Cardiac fibroblast (primary cell): ENCODE measurements at places on chromosomes 1 and 21.
A peak's percentile ranks its signal among the peaks of the same experiment; 100 is the strongest.

DNA sequence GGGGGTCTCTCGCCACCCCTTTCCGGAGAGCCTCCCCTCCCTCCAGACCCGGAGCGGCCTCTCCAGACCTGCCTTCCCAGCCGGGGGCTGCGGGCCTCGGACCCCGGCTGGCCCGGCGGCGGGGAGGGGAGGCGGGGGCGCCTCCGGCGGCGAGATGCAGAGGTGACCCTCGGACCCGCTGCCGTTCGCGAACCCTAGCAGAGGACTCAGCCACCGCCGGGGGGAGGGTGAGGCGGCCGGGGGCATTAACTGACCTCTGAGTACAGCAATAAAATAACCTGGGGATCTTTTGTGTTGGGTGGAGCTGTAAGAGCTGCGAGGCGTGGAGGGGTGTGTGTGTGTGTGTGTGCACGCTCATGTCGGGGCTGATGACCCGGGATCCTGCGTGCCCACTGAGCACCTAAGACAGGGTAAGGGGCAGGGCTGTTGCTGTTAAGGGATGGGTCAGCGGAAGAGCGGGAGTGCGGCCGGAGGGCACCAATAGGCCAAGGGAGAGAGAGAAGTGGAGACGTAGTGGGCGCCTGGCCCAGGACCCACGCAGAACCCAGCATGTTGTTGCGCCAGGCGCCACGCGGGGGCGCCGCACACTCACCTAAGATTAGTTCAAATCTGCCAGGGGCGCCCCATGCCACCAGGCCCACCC, 6.3 kb downstream of the HAPLN2 start:
- DNase-seq, result peak; percentile 48

GRCh38 chr1:223771814-223772770, 59.8 kb downstream of the CAPN2 start:
- peak; percentile 90 for DNase-seq

DNA sequence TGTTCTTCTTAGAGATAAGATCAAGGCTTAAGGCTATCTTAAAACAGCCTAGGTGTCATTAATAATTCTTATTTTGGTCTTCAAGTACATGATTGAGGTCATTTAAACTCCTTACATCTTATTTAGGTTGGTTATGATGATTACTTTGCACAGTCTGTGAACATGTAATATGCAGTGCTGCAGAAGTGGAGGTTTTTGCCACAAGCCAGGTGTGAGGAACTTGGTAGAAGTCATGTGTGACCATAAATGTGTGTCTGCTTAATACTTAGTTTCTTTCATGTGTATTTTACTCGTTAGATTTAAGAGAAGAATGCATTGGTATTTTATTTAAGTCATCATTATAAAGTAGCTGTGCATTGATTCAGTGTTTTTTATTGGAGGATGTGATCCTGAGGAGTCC, 10.1 kb downstream of the ATG4C start:
- no peak for DNase-seq

GRCh38 chr21:15309721-15310120, 244.9 kb upstream of the NRIP1 start:
- peak; percentile 43 for DNase-seq

- peak; percentile 86 for DNase-seq
Observed at GRCh38 chr1:182789138-182790076, at the start of gene NPL. Gene NPL (plus strand): TSS chr1:182789773. CDS start chr1:182794372, 4,599 bp downstream.

GRCh38 chr1:187654635-187655034, 825.9 kb downstream of the PLA2G4A start:
- peak; percentile 39 for DNase-seq

- DNase-seq, result no peak
Observed at GRCh38 chr1:114089502-114090138, 64.0 kb downstream of the SYT6 start.

DNA sequence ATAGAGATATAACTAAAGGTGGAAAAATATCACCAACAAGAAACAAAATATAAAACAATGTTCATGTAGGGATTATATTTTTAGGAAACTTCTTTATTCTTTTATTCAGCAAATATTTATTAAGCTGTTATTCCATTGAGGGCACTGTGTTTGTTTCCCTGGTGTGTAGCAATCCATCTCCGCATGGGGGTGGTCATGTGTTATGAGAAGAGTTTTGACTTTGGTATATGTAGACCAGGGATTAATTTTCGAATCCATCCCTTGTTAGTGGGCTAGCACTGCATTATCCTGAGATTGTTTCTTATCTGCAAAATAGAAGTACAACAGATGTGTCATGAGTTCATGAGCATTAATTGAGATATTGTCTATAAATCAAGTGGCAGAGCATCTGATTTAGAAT, 190.2 kb upstream of the LRRC7 start:
- no peak for DNase-seq

DNA sequence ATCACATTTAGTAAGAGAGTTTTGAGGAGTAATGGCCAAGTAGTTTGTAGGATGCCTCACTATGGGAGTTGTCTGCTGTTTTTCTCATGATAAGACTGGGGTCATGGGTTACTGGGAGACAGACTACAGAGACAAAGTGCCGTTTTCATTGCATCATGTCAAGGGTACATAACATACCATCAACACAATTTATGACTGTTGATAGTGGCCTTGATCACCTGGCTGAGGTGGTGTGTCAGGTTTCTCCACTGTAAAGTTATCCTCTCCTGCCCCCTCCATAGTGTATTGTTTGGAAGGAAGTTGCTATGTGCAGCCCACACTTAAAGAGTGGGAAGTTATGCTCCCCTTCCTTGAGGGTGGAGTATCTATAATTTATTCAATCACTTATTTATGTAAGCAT, 263.5 kb upstream of the POU3F1 start:
- DNase-seq, result no peak

- no peak for DNase-seq
Observed at GRCh38 chr1:107263291-107263915, 122.6 kb downstream of the NTNG1 start.

DNA sequence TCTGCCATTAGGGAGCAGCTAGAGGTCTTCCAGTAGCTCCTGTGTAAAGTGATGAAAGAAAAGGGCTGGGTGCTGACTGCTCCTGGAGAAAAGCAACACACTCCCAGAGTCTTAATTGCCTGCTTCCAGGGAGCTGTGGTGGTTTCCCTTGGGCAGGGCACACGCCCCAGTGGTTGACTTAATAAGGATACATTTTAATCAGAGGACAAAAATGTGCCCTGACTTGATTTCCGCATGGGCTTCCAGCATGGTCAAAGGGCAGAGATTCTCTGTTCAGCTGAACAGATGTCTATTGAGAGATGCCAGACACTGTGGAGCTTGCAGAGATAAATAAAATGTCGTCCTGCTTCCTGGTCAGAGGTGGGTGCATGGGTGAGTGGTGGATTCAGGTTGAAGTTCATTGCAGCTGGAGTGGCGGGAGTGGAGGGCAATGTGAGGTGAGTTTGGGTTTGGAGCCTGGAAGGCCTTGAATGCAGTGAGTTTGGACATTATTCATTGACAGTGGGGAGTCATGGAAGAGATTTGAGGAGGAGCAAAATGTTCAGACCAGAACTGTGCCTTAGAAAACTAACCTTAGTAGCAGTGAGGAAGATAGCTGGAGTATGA, 16.0 kb downstream of the QSOX1 start:
- no peak for DNase-seq

DNA sequence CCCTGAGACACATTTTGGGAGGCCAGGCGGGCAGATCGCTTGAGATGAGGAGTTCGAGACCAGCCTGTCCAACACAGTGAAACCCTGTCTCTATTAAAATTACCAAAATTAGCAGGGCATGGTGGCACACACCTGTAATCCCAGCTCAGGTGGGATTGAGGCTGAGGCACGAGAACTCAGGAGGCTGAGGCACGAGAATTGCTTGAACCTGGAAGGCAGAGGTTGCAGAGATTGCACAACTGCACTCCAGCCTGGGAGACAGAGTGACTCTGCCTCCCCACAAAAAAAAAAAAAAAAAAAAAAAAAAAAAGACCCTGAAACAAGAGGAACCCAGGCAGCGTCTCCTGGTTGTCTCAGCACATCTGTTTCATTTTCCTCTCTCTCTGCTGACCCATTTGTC, 24.2 kb downstream of the PGM1 start:
- DNase-seq, result no peak

GRCh38 chr1:82018319-82018718, 217.6 kb downstream of the ADGRL2 start:
- DNase-seq, result no peak

- no peak for DNase-seq
Observed at GRCh38 chr1:38337711-38338110, 291.1 kb upstream of the POU3F1 start.

DNA sequence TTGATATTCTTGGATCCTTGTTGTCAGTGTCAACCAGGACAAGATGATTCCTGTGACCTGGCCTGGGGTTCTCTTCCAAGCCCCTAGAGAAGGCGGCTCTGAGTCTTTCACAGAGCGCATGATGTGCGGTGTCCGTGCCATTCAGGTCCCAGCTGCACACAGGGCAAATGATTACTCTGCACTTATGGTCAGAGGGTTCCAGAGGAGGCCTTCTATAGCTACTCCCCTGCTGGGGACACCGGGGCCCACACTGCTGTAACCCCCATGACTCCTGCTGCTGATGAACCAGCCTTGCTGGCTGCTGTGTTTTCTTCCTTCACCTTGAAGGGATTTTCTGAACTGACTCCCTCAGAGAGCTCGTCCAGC, 1.5 kb downstream of the PTGFRN start:
- no peak for DNase-seq

GRCh38 chr1:23369335-23370013, at the start of gene ZNF436:
Gene ZNF436 (minus strand): TSS chr1:23369836. CDS start chr1:23368005, 1,831 bp downstream.
- peak; percentile 84 for DNase-seq

DNA sequence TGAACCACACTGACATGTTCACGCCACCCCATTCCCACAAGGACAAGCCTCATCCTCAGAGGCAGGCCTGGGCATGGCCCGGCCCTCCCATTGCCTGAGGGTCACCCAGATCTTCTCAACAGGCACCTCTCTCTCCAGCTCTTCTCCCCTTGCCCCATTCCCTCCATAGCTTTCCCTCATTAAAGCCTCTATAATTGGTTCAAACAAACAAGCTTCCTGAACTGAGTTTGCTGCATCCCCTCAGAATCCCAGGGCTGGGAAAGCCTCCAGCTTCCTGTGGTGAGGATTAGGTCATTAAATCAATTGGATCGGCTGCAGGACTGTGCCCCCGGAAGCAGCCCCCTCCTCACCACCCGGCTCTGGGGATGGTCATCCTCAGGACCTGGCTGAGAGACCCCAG, 18.9 kb downstream of the CTNNBIP1 start:
- DNase-seq, result no peak

DNA sequence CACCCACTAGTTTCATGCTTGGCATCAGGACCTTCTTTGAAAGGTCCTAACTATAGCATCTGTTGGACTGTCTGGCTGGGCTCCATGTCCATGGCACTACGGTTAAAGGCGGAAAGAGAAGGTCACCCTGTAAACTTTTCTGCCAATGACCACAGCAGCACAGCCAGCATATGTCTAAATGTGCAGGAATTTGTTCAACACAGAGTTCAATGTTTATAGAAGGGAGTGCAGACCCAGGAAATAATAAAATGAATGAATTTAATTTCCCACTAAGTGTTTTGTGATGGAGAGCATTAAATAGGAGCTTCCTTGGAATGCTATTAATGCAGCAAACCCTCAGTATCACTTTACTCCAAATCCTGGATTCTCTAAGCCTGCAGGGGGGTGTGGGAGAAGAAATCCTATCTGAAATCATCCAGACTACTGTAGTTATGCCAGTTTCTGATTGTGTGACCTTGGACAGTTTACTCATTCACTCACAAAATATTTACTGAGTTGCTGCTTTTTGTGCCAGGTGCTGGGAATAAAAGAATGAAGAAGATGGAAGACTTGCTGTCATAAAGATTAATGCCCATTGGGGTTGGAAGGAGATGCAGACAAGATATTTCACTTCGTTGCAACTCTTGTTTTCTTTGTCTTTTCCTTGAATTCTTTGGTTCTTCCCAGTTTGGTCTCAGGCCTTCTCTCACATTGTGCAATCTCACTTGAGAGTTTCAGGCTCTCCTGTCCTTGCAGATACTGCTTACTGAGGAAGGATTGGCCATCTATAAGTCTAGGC, 195.0 kb downstream of the ROR1 start:
- DNase-seq, result peak; percentile 9

GRCh38 chr1:29669912-29670311, 433.6 kb downstream of the PTPRU start:
- DNase-seq, result no peak

DNA sequence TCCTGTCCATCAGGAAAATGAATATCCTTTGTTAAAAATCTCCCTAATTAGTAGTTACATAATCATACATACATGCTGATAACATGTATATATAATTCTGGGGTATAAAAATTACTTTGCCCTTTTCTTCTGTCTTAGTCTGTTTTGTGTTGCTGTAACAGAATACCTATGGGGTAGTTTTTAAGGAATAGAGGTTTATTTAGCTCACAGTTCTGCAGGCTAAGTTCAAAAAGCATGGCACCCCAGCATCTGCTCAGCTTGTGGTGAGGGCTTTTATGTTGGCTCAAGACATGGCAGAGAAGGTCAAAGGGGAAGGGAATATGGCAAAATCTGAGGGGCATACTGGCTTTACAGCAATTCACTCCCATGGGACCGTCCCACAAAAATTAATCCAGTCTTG, 16.3 kb upstream of the RPS6KC1 start:
- DNase-seq, result no peak

DNA sequence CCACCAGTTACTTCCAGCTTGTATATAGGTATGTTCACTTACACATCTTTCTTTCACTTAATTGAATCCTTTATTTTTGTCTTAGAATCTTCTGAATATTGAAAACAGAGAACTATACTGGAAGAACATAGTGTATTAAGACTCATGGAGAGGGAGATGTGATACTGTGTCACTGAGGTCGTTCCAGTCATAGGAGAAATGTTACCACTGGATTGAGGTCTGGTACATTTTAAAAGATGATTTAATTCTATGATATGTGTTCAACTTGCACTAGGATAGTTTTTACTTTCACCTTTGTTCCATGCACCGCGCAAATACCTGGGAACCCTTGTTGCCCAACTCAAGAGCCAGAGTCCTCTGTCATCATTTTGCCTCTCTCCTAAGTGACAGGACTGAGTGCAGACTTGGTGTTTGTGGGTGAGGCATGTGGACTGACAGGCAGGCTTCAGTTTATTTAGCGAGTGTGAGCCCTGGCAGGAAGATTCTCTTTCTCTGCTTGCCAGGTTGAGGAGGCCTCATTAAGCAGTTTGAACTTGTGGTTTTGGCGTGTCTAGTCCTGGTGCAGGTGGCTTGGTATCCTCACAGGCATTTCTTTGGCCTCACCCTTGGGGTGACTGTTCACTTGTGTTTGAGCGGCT, 63.7 kb downstream of the DYRK1A start:
- DNase-seq, result no peak

DNA sequence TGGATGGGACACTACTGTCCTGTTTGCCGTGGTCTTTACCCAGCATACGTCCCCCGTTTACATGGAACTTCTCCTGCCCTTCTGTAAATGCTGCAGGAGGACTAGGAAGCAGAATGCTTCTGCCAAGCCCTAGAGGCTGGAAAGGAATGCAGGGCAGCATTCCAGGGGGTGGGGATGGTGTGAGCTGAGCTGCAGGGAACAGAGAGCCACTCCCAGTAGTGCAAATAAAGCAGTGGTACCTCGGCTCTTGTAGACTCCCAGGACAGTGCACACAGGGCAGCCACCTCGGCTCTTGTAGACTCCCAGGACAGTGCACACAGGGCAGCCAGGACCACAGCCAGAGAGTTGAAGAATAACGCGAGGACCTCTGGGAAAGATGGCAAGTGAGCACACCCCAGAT, 35.4 kb downstream of the PTPRU start:
- DNase-seq, result peak; percentile 85
